ELR (cell line): ENCODE measurements at places on chromosomes 11 and 22.

GRCh38 chr11:47905358-47906059, 57.4 kb upstream of the NUP160 start:
- DNase-seq, result peak; percentile 97

- DNase-seq, result peak; percentile 59
Measured at GRCh38 chr11:130390071-130390758, 38.2 kb downstream of the ADAMTS8 start.

GRCh38 chr22:44221710-44222475, 41.2 kb downstream of the PARVG start:
- no peak for DNase-seq

DNA sequence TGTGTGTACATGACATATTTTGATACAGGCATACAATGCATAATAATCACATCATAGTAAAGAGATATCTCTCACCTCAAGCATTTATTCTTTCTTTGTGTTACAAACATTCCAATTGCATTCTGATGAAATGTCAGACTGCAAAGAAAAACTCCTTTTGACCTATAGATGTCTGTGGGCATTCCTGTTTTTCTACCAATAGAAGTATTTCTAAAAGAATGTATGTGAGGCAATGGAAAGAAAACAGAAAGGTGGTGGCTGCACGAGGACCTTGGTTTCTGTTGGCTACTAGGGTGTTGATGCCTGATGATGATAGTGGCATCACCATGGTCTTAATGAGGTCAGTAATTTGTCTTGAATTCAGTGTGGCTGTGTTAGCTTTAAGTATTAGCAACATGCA, 137.0 kb upstream of the ANO3 start:
- DNase-seq, result no peak

- peak; percentile 4 for DNase-seq
Measured at GRCh38 chr11:6061475-6061874, 30.9 kb upstream of the OR56A1 start.

DNA sequence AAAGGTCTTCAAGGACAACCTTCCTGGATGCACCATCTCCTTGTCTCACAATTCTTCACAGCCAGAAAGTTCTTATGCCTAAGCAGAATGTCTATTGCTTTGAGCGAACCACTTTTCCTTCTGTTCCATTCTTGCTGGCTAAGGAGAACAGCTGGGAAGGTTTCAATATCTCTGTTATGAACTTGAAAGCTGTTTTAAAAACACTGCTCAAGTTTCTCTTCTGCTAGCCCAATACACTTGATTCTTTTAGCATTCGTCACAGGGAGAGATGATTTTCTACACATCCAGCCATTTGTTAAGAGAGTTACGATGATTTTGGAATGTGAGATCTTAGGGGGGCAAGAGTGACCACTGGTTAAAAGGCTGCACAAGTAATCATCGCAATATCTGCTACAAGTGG, 249.3 kb downstream of the KIRREL3 start:
- DNase-seq, result no peak

- no peak for DNase-seq
Measured at GRCh38 chr11:114057605-114058004, 1.9 kb upstream of the ZBTB16 start.

DNA sequence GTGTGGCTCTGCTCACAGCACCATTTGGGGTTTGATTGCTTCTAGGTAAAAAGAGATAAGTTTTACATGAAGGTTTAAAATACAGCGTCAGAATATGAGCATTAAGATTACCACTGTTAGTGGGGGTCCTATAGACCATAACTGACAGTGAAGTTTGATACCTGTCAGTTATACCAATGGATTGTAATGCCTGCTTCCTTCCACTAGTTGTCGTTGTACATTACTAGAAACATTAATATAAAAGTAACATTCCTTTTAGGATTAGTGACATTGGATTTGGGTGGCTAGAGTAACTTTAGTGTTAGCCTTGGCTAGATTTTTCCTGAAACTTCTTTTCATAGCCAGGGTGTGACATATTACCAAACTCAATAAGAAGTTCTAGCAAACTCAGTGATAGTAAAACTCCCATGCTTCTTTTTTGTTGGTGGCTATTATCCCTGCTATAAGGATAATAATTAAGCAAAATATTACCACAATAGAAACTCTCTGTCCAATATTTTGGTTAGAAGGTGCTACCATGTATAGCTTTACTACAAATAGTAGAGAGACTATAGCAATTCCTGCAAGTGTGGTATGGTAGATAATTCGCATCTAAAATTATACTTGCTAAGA, 57.1 kb downstream of the FAM181B start:
- peak; percentile 19 for DNase-seq

GRCh38 chr22:20659258-20659657, 114.7 kb upstream of the SERPIND1 start:
- DNase-seq, result no peak

- DNase-seq, result no peak
Measured at GRCh38 chr11:90855531-90855930, 632.7 kb upstream of the CHORDC1 start.

DNA sequence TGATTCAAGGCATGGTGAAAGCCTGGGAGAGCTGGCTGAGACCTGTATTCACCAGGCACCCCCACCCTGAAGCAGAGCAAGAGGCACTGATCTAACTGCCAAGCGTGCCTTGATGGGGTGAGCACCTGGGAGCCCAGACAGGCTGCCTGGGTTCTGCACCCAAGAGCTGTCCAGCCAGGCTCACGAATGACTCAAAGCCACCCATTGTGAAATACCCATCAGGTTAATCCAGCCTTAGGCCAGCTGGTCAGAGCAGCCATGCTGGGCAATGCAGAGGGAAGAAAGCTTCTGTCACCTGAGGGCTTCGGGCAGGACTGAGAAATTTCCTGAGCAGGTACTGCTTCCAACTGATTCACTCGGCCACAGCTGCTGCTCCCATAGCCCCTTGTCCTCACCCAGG, 22.1 kb downstream of the THOC5 start:
- peak; percentile 7 for DNase-seq

- no peak for DNase-seq
Measured at GRCh38 chr22:27382947-27383346, 418.6 kb downstream of the MN1 start.

GRCh38 chr22:44026066-44026629, 2.0 kb downstream of the PARVB start:
- no peak for DNase-seq

DNA sequence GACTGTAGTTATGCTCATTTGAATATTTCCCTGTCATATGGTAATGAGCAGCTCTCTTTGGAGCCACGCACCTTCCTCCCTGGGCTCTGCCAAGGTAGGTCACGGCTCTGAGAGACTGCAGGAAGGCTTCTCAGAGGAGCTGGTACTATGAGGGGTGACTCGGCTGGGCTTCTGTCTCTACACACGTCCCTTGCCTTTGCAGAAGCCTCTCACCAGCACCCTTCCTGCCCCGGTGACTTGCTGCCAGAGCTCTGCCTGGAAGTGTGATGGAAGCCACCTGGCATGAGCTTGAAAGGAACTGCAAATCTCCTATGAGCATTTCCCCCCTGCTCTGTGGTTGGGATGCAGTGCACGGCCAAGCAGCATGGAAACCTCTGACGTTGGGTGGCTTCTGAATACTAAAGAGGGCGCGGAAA, 74.2 kb downstream of the KIRREL3 start:
- no peak for DNase-seq

GRCh38 chr11:131615611-131616010, 245.2 kb downstream of the NTM start:
- DNase-seq, result peak; percentile 1
